Tibial artery (tissue), 4 donors: ENCODE measurements at places on chromosomes 7 and 10.

DNA sequence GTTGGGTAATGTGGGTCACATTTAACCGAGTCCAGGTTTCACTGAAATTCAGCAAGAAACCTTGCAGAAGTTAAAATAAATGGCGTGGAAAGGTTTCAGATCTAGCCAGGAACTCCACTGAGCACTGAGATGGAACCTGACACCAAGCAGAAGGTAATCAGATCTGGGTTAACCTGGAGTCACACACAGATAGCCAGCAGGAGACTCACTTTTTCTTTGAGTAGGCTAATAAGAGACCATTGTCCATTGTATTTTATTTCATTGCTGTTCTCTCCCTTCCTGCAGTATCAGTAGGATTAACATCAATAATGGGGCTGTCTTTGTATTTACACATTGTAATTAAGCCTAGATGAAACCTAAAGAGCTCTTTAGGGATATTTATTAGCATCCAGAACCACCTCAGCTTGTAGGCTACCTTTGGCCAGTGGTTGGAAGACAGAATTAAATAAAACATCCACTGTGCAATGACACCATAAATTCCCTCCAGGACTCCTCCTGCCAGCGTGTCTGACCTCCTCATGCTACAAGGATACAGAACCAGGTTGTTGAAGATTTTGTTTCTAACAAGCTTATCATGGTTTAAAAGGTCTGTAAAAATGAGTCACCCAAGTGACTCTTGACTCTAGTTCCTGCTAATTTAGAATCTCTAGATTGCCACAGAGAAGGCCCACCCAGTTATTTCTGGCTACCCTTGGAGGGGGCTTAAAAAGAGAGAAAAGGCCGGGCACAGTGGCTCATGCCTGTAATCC is 151.1 kb downstream of the SORCS1 start:
- no peak for DNase-seq

DNA sequence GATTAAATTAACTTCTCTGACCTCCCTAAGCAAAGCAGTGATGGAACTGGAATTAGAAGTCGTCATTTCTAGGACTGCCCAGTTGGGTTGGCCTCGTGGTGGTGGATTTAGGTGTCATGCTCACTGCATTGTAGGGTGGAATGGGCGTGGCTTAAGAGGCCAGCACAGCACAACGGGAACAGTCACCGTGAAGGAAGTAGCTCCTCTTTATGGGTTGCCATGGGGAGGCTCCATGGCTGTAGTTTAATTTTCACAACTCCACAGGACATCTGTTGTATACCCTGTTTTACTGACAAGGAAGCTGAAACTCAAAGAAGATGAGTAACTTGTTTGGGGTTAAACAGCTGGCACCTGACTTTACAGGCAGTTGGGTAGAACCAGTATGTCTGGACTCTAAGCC is 208.3 kb downstream of the CELF2 start:
- no peak for DNase-seq

GRCh38 chr10:51918440-51918839 is 219.0 kb upstream of the CSTF2T start:
- DNase-seq = no peak

- DNase-seq = no peak
These were observed 167.2 kb upstream of the HGF start for GRCh38 chr7:81937091-81937490.

- DNase-seq = no peak
These were observed 22.1 kb upstream of the PRKAR1B start for GRCh38 chr7:749140-749551.

GRCh38 chr10:6072215-6072934 is 10.2 kb upstream of the IL2RA start:
- peak; percentile 17 for DNase-seq

DNA sequence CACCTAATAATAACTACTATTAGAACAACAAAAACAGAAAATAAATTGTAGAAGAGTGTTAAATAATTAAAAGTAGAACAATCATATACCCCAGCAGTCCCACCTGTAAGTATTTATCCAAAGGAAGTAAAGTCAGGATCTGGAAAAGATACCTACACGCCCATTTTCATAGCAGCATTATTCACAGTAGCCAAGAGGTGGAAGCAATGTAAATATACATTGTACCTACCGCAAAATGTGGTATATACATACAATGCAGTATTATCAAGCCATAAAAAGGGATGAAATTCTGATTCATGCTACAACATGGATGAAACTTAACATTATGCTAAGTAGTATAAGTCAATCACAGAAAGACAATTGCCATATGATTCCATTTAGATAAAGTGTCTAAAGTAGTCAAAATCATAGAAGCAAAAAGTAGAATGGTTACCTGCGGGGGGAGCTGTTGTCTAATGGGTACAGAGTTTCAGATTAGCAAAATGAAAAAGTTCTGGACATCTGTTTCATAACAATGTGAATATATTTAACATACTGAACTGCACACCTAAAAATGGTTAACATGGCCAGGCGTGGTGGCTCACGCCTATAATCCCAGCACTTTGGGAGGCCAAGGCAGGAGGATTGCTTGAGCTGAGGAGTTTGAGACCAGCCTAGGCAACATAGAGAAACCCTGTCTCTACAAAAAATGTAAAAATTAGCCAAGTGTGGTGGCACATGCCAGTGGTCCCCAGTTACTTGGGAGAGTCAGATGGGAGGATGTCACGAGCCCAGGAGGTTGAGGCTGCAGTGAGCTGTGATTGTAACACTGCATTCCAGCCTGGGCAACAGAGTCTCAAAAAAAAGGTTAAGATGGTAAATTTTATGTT is 6.0 kb upstream of the TMED4 start:
- peak; percentile 51 for DNase-seq

GRCh38 chr7:105853931-105854419 is 22.4 kb downstream of the ATXN7L1 start:
- no peak for DNase-seq

- peak; percentile 74 for DNase-seq
These were observed 631 bp downstream of the POR start for GRCh38 chr7:75915416-75916156.

DNA sequence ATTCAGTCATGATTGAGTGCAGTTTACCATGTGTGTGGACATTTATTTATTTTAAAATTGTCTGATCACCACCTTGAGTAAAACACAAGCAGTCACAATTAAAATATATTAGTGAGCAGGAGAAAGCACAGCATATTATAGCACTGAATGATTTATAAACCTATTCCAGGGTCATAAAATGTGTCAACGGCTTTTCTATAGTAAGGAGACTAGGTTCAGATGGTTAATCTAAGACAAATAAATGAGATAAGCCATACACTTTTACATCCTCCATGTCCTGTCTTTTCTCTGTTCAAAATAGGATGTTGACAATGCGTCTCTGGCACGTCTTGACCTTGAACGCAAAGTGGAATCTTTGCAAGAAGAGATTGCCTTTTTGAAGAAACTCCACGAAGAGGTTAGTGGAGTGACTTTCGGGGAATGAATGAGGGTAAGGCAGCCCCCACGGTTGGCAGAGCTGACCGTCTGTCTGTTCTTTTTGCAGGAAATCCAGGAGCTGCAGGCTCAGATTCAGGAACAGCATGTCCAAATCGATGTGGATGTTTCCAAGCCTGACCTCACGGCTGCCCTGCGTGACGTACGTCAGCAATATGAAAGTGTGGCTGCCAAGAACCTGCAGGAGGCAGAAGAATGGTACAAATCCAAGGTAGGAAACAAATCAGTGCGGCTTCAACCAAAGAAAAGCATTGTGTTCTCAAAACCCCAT is 5.4 kb downstream of the VIM start:
- DNase-seq = peak; percentile 38

- DNase-seq = no peak
These were observed 15.5 kb downstream of the CYP3A4 start for GRCh38 chr7:99768471-99768870.

DNA sequence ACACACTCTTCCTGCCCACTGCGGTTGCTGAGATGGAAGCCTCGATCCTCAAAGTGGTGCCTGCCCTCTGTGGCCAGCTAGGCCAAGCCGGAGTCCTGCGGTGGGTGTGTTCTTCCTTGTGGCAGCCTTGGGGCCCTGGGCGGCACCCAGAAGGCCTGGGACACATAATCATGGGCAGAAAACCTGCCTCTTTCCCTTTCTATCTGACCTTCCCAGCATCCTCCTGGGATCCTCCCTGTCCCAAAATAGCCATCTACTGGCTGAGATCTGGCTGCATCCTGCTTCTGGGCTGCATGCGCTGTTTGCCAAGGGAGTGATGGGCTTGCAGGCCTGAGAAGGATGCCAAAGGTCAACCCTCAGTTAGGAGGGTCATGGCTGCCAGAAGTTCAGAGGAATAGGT is 23.9 kb downstream of the COL13A1 start:
- DNase-seq = no peak

DNA sequence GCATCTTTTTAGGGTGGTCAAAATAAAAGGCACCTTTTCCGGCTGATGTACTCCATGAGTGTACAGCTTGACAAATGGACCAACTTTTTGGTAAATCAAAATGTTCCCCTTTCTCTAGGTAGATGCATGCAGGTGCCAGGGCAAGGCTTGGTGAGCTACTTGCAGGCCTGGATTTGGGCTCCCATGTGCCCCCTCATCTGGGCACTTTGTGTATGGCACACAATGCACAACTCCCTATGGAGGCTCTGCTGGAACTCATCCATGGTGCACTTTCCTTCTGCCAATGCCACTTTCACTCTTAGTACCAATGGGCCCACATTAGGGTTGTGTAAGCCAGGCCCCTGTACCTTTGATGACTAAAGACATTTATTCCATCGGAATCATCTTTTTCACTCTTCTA is 300.8 kb downstream of the SDHAF3 start:
- DNase-seq = no peak

GRCh38 chr10:5529702-5530411 is 5.1 kb downstream of the CALML3 start:
- DNase-seq = peak; percentile 60

DNA sequence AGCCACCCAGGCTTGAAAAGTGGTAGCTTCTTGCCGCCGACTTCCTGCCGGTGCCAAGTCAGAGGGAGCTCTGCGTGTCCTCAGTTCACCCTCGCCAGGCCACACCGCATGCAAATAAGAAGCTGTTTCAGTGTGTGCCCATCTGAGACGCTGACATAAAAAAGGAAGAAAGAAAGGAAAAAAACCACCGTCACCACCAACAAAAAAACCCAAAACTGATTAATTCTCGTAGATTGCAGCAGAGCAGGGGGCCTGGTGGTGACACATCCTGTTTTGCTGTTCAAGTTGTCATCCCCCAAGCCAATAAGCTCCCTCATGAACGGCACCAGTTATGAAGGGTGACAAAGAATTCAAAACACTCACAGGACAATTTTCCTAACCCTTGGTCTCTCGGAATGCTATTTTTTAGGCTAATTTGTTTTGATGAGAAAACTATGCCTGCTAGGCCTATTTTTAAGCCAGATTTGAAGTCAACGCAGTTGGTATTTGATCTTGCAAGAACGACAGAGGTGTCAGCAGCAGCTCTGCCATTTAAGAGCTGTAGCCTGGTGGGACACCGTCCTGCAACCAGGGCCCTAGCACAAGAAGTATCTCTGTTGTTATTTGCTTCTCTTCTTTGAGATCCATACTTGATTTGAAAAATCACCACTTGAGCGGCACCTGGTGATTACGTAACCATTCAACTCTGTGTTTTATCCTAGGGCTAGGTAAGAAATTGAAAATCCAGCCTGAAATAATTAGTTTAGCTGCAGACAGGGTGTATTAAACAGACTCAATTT is 145.6 kb downstream of the PFKFB3 start:
- DNase-seq = no peak

DNA sequence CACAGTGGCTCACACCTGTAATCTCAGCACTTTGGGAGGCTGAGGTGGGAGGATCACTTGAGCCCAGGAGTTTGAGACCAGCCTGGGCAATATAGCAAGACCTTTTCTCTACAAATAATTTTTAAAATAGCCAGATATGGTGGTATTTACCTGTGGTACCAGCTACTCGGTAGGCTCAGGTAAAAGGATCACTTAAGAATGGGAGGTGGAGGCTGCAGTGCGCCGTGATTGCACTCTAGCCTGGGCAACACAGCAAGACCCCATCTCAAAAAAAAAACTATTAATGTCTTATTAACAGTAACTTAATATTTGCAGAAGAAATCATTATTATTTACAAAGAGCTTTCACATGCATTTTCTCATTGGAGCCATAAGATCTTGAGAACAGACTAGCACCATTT is 103.6 kb downstream of the SGMS1 start:
- DNase-seq = no peak

- peak; percentile 73 for DNase-seq
These were observed 4.6 kb downstream of the EMX2 start for GRCh38 chr10:117547016-117547715.

- no peak for DNase-seq
These were observed 559 bp downstream of the KCNMA1 start for GRCh38 chr10:77636967-77637531.

- no peak for DNase-seq
These were observed 91.0 kb downstream of the SEMA3D start for GRCh38 chr7:85095806-85096205.

DNA sequence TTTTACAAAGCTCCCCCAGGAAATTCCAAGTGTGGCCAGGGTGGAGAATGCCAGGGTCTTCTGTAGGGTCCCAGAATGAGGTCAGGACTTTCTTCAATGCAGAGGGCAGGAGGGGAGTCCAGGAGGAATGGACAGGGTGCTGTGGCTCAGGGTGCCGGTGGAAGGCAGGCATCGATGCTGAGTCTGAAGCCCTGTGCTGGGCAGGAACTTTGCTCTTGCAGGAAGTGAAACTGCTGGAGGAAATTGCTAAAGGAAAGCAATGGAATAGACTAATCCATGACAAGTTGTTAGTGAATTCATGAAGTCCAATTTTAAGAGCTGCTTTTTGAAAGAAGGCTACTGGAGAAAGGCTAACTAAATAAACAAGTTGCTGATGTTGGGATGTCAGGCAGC is 14.8 kb downstream of the PTPRE start:
- DNase-seq = no peak

DNA sequence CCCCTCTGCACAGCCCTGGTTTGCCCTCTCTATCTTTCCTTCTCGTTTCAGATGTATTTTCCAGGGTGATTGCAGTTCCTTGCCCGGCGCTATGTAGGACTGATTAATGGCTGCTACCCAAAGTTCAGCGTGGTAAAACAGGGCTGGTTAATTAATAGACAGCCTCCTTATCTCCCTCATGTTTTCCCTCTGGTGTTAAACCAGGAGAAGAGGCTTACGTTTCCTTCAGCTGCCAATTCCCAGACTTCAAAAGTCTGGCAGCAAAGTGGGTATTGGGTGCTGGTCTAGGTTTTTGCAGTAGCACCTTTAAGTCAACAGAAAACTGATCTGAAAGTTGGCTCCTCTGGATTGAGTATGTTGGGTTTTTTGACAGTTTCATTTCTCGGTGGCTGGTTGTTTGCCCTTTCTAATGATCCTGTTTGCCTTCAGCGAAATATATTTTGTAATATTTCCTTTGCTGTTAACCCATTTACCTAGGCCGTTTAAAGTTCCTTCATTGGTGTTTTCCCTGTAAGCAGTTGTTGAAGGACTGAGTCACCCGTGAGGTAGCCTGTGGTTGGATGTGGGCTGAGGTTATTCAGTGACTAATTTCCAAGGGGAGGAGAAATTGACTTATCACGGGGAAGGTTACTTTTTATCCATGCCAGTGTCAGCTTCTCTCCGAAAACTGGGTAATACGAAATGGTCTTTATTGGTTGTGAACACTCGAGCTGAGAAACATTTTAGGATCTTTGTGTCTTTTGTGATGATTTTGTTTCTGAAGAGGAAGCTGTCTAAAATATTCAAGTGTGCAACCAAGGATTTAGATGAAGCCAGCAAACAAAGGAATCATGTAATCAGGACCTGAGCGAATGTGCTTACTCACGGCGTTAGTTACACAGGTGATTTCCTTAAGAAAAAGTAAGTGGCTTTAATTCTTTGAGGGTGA is 257.2 kb downstream of the KIAA1217 start:
- no peak for DNase-seq
